Eye (tissue), 1 donor: ENCODE measurements at places on chromosomes 7 and 10.

GRCh38 chr7:100899432-100899831 is 3.7 kb upstream of the ACHE start:
- no peak for DNase-seq

DNA sequence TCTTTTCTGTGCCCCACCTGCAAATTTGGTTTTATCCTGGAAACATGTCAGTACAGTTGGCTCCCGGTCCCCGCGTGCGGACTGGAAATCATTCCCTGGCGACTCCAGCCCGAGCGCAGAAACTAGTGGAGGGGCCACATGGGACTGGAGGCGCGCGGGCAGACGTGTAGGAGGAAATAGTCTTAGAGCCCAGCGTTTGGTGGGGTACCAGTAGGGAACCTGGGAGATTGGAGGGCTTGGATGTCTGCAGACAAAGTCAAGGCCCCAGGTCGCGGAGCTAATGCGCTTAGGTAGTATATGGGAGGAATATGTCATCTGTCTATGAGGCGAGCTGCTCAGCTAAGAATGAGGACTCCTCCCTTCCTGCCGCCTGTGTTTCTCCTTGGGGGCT is 1.3 kb downstream of the GALNT17 start:
- no peak for DNase-seq

- no peak for DNase-seq
Observed at GRCh38 chr7:66236713-66237303, 31.7 kb downstream of the TPST1 start.

GRCh38 chr10:124614003-124614659 is 130.0 kb downstream of the FAM53B start:
- DNase-seq, result no peak

- peak; percentile 61 for DNase-seq
Observed at GRCh38 chr10:60224066-60224705, 165.5 kb downstream of the ANK3 start.

DNA sequence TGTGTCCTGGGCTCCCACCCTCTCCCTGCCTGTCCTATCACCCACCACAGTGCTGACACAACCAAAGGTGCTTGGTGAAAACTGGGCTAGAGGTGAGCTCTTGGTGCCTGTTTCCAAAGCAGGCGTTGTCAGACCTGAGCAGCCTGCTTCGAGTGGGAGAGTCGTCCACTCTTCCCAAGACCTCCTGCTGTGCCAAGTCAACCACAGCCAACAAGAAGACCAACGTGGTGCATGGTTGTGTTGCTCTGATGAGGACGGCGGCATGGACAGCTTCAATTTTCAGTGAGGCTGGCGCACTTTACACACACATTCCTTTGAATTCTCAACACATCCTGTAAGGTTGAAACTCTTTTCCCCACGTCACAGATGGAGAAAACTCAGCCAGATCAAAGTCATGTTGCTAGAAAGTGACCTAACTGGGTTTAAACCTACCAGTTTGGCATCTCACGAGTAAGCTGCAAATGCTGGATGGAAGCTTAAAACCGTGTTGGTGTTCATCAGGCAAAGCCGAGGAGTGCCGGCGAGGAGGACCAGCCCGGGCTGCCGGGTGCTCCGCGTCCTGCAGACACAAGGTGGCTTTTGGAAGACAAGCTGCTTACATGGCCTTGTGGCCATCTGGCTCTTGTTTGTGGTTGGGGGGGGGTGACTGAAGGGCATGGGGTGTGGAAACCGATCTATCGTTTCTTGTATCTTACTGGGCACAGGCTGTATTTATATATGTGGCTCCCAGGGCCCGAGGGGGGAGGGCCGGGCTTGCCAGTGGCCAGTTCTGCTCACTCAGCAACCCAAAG is 39.3 kb downstream of the INSIG1 start:
- DNase-seq, result no peak

DNA sequence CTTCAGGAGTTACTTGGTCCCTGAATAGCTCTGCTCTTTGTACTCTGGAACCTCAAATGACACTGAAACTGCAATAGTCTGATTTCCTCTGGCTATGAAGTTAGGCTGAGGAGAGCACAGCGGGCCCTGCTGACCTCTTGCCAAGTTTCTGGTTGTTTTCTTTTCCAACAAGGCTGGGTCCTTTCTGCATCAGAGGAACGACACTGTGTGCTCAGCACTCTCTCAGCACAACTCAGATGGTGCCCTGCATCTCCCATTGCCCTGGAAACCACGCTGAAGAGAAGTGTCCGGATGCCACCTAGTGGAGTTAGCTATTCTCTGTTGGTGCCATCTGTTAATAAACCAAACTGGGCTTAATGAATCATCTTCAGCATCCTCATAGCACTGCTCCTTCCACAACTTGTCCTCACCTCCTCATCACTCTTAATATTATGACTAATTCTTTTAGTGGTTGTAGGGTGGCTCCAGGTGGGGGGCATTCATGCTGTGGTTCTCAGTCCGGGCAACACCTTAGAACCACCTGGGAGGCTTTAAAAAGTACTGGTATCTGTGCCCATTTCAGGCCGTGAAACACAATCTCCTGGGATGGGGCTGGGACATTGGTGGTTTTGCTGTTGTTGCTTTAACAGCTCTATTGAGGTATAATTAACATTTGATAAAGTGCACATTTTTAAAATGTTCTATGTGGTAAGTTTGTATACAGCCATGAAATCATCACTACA is 8.2 kb upstream of the EFCAB10 start:
- DNase-seq, result peak; percentile 90

DNA sequence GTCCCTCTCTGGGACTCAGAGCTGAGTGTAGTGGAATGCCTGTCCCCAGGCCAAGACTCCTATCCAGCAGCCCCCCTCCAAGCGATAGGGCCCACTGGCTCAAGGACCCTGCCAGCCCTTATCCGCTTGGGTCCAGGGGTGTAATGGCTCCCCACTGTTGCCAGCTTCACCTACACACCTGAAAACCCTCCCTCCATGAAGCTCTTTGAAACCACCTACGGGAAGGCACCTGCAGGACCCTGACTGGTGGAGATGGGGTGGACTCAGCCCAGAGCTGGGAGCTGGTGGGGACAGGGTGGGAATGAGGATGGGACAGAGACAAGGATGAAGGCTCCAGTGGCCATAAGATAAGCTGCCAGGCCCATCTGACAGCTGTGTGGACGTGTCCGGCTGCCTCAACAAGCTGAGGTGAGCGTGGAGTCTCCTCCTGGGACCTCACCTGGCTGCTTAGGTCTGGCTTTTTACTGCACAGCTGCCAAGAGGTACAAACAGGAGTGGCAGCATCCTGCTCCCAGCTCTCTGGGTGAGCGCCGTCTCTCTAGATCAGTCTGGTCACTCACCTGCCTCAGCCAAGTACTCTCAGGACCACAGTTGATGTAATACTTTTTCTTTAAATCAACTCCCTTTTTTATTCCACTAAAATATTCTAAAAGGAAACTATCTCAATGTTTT is 41.9 kb downstream of the DRGX start:
- DNase-seq, result no peak

DNA sequence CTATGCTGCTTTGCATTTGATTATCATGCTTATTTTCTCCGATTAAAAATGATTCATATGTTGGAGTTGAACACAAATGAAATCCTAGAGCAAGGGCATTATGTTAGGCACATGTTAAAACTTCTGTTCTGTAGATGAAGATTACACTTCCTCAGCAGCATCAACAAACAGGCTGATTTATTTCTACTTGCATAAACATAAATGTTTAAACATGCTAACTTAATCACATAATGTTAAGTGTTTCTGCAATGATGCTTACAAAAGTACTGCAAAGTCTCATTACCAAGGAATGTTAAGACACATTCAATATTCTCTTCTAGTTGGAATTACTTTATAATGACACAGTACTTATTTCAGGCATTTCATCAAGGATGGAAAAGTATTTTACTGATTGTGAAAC is 770.8 kb downstream of the ANKRD7 start:
- no peak for DNase-seq

DNA sequence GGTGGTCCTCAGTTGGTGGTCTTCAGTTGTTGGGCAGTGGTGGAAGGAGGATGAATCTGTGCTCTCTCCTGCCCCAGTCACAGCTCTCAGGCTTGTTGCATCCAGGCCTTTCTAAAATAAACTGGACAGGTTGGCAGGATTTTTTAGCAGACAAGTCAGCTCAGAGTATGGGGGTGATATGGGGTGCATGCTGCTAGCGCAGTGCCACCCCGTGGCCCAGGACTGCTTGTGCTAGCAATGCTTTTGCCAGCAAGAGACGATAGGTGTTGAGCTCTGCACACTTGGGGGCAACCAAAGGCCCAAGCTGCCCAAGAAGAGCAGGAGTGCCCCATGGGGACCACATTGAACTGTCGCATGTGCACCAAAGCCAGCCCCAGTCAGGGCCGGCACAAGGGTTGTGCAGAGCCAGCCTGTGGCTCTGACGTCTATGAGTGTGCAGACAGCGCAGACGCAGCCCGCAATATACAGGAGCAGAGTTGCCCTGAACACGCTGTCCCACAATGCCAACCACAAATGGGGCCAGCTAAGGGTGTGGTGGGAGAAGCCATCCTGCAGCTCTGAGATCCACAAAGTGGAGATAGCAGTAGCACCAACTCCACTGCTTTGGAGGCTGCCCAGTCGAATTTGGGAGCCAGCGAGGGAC is 49.8 kb upstream of the PDSS1 start:
- DNase-seq, result no peak

DNA sequence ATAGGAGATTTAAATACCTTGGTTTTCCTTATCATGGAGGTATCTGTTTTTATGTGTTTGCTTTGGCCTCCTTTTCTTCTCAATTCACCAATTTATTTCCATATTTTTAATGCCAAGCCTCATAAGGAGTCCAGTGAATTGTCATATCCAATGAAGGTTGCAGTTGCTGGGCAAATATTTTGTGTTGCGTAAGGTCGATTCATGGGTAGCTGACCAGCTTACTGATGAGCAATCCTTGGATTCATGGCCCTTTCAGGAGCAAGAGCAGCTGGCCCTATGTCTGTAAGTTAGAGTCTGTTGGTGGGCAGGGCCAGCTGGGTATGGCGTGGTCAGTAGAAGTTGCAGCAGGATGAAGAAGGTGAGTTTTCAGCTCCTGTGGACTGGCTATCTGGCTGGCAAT is 182.9 kb downstream of the PFKFB3 start:
- no peak for DNase-seq

- DNase-seq, result no peak
Observed at GRCh38 chr7:140898786-140899536, 25.8 kb downstream of the BRAF start.

- peak; percentile 70 for DNase-seq
Observed at GRCh38 chr7:108603656-108604306, 34.1 kb downstream of the DNAJB9 start.

GRCh38 chr7:87459941-87460340 is 15.5 kb downstream of the ABCB4 start:
- no peak for DNase-seq

- no peak for DNase-seq
Observed at GRCh38 chr10:13993169-13993568, 337.6 kb downstream of the FRMD4A start.

- DNase-seq, result peak; percentile 74
Observed at GRCh38 chr10:78703593-78703992, 365.2 kb upstream of the ZMIZ1 start.

- DNase-seq, result peak; percentile 2
Observed at GRCh38 chr10:102626026-102626685, 18.1 kb upstream of the TRIM8 start.

DNA sequence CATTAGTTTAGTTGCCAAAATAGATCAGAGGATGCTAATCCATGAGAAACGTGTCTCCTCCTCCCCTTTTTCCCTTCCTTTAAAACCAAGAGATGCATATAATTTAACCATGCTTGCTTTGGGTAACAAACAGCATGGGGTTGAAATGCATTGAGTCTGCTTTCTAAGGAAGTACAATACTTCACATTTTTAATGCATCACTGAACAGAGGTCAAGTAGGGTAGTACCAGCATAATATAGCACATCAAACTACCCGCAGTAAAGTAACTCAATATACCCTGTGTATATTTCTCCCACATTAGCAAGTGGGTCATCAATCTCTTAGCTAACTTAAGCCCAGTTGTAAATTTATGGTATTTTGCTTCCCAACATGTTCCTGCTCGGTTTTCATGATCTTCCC is 239.3 kb upstream of the SEMA3C start:
- DNase-seq, result peak; percentile 82

- no peak for DNase-seq
Observed at GRCh38 chr7:121020249-121020988, 31.9 kb downstream of the CPED1 start.
